ENCODE measurements at places on chromosomes 6 and 20. TPM values are rescaled to one million over a fixed set of nuclear protein-coding genes. Genes with fewer than 3 reads are reported as not detected.

MLIP gene
- total RNA-seq: 2.7 TPM

SOX4 gene
- 28.9 TPM for total RNA-seq

SAMD3 gene
- total RNA-seq: 2.0 TPM

WFDC10B gene
- not detected for total RNA-seq

FERMT1 gene
- total RNA-seq: 79.7 TPM

PROKR2 gene
- not detected for total RNA-seq

RREB1 gene
- 76.9 TPM for total RNA-seq

C20orf204 gene
- 0.67 TPM for total RNA-seq

PAK5 gene
- not detected for total RNA-seq

HLA-DQB1 gene
- 39.3 TPM for total RNA-seq

LSM2 gene
- total RNA-seq: 33.5 TPM

SYNGAP1 gene
- 9.1 TPM for total RNA-seq

DUSP15 gene
- 0.27 TPM for total RNA-seq

RHAG gene
- total RNA-seq: not detected

PYGB gene
- 275 TPM for total RNA-seq

FOXQ1 gene
- 0.27 TPM for total RNA-seq

PRICKLE4 gene
- 6.7 TPM for total RNA-seq

DNAH8 gene
- total RNA-seq: not detected

MEI4 gene
- not detected for total RNA-seq

SDCBP2 gene
- total RNA-seq: 489 TPM

TP53INP2 gene
- total RNA-seq: 72.9 TPM

ECT2L gene
- not detected for total RNA-seq

HSPA12B gene
- 2.5 TPM for total RNA-seq

OOEP gene
- not detected for total RNA-seq

CEP162 gene
- total RNA-seq: 8.5 TPM

RCAN2 gene
- total RNA-seq: 9.8 TPM

SPTLC3 gene
- 6.6 TPM for total RNA-seq

COL9A3 gene
- 2.8 TPM for total RNA-seq

LY6G6F gene
- total RNA-seq: not detected

FHL5 gene
- total RNA-seq: 3.4 TPM

GRM1 gene
- total RNA-seq: not detected

ULBP3 gene
- 1.2 TPM for total RNA-seq

MATN4 gene
- not detected for total RNA-seq

TRIM10 gene
- 6.3 TPM for total RNA-seq

PRL gene
- not detected for total RNA-seq

GHRH gene
- not detected for total RNA-seq

All from left colon (tissue), 2 donors.